ENCODE measurements at places on chromosomes 4 and X.

GRCh38 chr4:10007436-10007740, 13.9 kb downstream of the SLC2A9 start:
- no peak for DNase-seq

- no peak for DNase-seq
These were observed 6.0 kb downstream of the RPA4 start for GRCh38 chrX:96889726-96890125.

GRCh38 chrX:16836371-16836770, 33.8 kb downstream of the RBBP7 start:
- no peak for DNase-seq

DNA sequence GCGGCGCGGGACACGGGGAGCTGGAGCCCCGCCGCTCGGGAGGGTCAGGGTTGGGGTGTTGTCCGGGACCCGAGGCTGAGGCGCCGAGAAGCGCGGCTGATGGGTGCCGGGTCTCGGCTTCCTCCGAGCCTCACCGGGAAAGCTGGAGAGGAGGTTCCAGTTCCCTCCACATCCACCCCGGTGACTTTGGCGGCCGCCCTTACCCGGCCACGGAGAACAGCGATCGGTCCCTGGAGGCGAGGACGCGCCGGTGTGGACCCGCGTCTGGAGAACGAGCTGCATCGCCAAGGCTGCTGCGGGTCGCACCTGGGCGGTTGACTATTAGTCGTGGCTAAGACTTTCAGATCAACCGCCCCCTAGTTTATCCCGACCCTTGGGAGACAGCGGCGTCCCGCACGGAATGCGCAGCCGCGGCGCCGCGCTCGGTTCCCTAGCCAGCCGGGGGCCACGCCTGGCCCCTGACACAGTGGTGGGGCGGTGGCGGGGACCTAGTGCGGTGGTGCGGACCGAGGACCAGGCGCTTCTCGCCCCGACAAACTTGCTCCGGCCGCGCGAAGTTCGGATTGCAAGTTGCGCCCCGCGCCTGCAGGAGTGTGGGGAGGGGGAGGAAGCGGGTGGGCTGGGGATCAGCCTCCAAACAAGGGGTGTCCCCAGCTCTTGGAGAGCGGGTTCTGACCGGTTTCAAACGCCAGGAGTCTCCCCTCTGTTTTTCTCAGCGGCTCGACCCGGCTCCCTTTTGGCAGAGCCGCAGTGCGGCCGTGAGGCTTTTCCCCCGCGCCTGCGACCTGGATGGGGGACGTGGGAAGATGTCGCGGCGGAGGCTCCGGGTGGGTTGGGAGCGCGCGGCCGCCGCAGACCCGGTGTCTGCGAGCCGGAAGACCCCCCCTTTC, 568 bp downstream of the FHDC1 start:
- DNase-seq, result peak; percentile 12

Measured in fibroblast of the aortic adventitia (primary cell).